GF-D8 (cell line): ENCODE measurements at places on chromosomes 16 and 17.

GRCh38 chr16:74583926-74584666 lies 22.8 kb downstream of the GLG1 start:
- DNase-seq: no peak

DNA sequence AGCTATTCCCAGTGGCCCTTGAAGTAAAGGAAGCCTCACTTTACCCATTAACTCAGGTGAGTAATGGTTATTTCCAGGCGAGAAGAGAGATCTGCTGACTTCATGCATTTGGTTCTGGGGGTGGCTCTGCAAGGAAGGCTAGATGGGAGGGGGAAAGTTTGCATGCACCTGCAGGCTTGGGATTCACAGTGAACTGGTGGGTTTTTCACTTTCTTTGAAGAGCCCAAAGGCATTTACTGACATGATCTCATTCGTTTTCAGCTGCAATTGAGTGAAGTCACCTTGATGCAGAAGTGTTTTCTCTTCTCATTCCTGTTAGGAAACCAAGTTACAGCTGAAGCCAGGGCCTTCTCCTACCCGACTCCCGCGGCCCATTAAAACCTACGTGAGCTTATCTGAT lies 131.0 kb upstream of the N4BP1 start:
- no peak for DNase-seq

DNA sequence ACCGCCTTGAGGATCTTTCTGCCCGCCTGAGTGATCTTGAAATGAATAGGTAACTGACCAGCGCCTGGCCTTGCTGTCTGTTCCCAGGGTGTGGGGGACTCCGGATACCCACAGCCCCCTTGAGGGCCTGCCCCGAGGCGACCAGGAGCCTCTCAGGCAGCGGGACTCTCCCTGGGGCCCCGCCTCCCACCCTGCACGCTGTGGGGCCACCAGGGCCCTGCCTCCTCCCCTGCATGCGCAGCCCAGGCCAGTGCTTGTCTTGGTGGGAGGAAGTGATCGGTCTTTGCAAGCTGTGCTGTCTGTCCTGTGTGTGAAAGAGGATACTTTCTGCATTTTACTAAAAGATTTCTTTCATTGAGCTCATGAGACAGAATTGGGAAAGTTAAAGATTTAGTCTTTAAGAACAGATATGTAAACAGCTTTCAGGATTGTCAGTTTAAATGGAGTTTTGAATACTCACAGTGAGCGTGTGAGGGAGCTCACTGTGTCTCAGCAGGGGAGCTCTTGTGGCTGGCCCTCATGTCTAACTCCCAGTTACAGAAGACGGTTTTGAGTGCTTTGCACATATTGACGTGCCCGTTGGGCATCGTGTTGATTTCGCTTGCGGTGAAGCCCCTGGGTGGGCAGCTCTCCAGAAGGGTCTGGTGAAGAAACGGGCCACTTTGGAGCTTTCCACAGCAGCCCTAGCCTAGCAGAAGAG lies 36.1 kb upstream of the CAPN15 start:
- no peak for DNase-seq

GRCh38 chr17:44977065-44977464 lies 9.0 kb upstream of the C1QL1 start:
- DNase-seq: no peak

GRCh38 chr16:46871597-46871996 lies 12.6 kb upstream of the GPT2 start:
- no peak for DNase-seq

DNA sequence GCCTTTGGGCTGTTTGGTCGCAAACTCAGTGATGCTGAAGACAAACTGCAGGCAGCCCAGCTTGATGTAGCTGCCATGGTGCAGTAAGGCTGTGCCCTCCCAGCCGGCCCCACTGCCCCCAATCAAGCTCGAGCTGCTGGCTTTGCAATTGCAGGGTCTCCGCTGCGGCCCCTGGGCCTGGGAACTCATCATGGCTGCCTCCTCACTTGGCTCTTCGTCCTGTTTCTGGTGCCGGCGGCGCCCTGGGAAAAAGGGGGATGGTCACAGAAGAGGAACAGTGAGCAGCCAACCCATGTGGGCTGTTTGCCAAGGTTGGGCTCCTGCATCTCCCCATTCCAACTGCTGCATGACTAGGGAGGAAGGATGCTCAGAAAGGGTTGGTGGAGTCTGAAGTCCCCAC lies 3.4 kb upstream of the DHRS13 start:
- DNase-seq: no peak

DNA sequence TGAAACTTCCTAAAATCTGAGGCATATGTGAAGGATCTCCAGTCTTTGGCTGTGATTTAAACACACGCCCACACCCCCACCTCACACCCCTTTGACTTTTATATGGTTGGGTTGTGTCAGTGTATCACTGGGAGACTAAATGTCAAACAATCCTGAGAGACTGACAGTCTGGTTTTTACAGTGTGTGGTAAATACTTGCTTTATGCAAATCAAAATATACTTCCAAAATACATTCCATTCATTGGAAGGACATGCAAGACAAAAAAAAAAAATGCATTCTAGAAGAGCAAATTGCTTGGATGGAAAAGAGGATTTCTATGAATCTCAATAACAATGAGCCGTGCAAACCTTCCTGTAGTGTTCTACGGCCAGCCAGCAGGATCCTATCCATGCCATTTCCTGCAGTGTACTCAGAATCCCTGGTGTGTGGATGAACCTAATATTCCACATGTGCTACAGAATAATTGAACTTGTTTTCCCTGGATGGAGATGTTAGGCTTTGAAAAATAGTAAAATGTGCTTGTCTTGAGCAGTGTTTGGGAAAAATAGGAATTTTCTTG lies 602.1 kb upstream of the GOT2 start:
- no peak for DNase-seq

DNA sequence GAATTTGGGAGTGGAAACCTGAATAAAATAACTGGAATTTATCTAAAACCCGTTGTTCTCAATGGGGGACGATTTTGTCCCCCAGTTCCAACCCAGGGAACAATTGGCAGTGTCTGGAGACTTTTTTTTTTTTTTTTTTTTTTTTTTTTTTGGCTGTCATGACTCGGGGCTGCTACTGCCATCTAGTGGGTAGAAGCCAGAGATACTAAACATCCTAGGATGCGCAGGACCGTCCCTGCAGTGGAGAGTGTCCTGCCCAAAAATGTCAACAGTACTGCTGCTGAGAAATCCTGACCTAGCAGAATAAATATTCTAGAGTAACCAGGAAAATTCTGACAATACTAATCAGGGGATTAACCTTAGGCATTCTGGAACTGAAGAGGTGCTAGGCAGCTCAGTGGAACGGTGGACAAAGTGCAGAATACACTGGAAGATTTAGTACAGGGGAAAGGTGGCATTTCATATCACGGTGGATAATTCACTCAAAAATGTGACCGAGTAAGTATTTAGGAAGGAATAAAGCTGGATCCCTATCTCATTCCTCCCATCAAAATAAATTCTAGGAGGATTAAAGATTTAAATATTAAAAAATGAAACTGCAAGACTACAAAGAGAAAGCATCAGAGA lies 107.6 kb downstream of the SPECC1 start:
- DNase-seq: no peak

GRCh38 chr17:68759002-68759342 lies 157.8 kb upstream of the FAM20A start:
- no peak for DNase-seq

- DNase-seq: no peak
Observed at GRCh38 chr17:29005936-29006511, at the start of gene SEZ6. Gene SEZ6, minus strand, starts transcription at chr17:29006033. Its CDS starts 164 bp downstream, at chr17:29005869.

DNA sequence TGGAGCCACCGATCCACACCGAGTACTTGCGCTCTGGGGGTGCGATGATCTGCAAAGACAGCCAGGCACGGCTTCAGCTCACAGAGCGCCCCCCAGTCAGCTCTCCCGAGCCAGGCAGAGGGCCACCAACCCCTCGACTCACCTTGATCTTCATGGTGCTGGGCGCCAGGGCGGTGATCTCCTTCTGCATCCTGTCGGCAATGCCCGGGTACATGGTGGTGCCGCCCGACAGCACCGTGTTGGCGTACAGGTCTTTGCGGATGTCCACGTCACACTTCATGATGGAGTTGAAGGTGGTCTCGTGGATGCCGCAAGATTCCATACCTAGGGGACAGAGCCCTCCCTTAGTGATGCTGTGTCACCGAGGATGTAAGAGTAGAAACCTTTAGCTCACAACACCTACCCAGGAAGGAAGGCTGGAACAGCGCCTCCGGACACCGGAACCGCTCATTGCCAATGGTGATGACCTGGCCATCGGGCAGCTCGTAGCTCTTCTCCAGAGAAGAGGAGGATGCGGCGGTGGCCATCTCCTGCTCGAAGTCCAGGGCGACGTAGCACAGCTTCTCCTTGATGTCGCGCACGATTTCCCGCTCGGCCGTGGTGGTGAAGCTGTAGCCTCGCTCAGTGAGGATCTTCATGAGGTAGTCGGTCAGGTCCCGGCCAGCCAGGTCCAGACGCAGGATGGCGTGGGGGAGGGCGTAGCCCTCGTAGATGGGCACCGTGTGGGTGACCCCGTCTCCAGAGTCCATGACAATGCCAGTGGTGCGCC lies 1.6 kb downstream of the ACTG1 start:
- no peak for DNase-seq

GRCh38 chr16:48507886-48508285 lies 102.1 kb downstream of the N4BP1 start:
- DNase-seq: no peak

DNA sequence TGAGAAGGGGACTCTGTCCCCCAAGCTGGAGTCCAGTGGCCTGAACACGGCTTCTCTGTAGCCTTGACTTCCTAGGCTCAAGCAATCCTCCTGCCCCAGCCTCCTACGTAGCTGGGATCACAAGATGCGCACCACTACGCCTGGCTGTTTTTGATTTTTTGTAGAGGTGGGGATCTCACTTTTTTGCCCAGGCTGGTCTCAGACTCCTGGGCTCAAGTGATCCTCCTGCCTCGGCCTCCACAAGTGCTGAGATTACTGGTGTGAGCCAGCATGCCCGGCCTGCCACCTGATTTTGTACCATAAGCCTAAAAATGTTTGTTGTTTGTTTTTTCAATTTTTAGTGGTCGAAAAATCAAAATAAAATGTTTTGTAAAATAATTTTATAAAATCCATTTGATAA lies 19.2 kb downstream of the PAFAH1B1 start:
- DNase-seq: no peak

DNA sequence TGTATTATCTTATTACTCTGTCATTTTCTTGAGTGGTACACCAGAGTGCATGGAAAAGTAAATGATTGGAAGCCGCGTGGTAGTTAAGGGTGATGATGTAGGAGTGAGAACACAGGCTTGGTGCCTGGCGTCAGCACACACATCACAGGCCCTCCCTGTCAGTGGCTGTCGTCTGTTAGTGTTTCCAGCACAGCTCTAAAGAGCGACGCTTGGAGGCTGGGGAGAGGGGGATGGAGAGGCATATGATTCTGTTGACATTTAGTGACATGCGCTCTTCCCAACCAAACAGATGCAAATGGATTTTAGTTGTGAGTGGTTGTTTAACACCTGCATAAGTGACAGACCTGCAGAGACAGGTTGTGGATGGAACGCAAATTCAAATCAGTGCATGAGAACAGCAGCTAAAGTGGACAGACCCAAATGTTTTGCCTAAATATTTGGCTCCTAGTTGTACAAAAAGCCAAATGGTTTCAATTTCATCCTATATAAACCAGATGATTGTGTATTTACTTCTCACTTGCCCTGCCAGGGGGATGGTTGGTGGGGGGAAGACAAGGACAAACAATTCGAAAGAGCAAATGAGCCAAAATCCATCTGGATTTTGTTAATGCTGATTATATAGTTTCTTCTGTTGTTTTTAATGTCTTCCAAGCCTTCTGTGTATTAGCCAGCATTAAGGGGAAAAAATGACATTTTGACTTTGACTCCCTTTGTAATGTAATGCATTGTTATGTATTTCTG lies 222.3 kb downstream of the WWOX start:
- DNase-seq: no peak

DNA sequence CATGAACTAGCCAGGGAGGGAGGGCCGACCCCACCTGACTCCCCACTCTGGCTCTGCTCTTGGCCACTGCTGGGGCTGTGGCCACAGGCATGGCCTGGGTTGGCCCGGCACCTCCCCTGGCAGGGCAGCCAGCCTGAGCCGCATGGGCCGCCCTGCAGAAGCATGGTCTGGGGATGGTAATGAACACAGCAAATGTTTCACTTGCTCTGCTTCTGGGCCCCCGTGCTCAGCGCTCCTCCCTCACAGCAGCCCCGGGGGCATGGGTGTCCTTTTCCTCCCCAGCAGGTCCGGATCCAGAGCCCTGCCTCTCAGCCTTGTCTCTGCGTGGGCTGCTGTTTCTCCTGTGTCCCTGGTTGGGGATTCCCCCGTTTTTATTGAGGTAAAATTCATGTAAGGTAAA lies 30.9 kb upstream of the KCNJ12 start:
- DNase-seq: no peak

GRCh38 chr17:45110676-45111611 lies 21.4 kb downstream of the PLCD3 start:
- no peak for DNase-seq

GRCh38 chr17:732902-733720 lies 715 bp downstream of the TLCD3A start:
- DNase-seq: no peak

DNA sequence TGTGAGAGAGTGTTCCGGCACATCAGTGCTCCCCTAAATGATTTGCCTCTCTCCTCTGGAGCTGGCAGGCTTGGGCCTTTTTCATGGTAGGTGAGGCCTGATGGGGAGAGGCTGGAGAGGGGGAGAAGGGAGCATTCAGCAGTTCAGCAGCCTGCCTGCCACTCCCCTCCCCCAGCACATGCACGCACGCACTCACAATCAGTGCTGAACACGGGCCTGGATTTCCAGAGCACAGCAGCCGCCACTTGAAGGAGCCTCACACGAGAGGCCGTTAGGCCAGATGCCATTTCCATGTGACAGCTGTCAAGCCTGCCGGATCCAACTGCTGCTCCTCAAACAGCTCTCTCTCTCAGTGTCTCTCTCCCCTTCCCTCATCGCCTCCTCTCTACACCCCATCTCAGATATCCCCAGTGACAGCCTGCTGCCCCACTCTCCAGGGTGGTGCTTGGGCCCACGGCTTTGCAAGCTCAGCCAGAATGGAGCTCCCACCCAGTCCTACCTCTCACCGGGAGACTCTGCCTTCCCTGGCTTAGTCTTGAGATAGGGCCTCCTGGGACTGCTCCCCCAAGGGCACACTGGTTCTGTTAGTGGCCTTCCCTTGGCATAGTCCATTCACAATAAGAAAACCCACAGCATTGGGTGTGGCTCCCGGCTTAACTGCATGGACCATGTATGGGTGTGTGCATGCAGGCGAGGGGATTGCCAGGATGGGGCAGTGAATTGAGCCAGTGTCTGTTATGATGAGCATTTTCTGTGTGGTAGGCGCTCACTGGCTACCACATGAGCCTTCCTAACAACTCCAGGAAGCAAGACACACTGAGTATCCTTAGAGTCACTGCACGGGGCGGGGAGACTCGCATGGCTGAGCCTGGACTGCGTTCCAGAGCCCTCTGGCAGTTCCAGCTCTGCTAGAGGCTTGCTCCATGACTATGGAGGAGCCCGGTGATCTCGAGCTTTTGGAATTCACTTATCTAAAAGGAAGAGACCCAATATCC lies 226.2 kb downstream of the CCDC182 start:
- no peak for DNase-seq

- no peak for DNase-seq
Observed at GRCh38 chr17:46922487-46922803, 515 bp upstream of the GOSR2 start.
